Cerebellum (tissue), 4 donors: ENCODE measurements at places on chromosomes 6 and 20.
A peak's percentile ranks its signal among the peaks of the same experiment; 100 is the strongest.

GRCh38 chr6:20238688-20239587 is 26.7 kb upstream of the MBOAT1 start:
- no peak for DNase-seq

DNA sequence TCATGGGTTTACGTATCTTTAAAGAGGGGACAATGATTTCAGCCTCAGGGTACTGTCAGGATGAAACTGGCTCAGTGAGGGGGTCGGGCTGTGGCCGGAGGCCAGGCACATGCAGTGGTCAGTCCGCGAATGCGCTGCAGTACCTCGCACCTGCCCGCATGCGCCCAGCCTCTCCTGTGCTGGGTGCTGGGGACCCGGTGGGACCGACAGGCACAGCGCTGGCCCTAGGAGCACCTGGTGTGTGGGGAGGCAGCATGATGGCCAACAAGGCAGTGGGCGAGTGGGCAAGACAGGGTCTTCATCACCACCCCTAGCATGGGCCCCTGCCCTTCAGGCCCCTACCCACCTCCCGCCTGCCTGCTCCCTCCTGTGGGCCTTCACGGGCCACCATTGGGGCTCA is 970 bp upstream of the CABLES2 start:
- no peak for DNase-seq

GRCh38 chr6:30612687-30613248 is 4.3 kb downstream of the PPP1R10 start:
- DNase-seq = no peak

DNA sequence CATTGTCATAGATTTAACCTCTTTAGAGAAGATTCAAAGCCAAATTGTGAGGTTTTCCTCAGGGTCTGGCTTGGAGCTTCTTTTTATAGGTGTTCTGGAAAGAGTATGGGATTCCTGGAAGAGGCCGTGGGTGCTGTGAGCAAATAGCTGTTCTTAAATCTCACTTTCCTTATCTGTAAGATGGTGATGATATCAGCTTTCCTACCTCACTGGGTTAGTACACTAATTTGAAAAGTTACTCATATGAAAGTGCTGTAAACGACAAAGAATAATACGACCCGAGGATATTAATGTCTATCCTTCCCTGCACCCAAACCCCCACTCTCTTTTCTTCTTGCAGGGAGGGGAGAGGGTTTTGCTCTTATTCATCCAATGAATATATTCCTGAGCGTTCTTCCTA is 116.9 kb upstream of the ENPP5 start:
- no peak for DNase-seq

DNA sequence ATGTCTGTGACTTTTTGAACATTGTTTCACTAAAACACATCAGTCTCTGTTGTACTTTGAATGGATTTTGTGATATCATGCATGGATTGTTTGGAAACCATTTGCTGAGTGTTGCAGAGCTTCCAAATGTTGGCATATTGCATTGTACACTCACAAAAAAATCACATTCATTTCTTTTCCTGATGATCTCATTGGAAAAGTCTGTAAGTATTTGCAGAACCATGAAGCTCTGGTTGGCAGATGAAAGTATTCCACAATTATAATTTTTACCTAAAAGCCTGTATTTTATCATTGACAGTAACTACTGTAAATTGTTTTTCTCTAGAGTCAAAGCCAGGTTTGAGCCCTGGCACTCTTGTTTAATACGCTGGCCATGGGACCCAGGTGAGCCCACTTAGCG is 42.1 kb downstream of the VAPB start:
- DNase-seq = no peak

- no peak for DNase-seq
These were observed 11.2 kb downstream of the PPP1R14C start for GRCh38 chr6:150153905-150154492.

DNA sequence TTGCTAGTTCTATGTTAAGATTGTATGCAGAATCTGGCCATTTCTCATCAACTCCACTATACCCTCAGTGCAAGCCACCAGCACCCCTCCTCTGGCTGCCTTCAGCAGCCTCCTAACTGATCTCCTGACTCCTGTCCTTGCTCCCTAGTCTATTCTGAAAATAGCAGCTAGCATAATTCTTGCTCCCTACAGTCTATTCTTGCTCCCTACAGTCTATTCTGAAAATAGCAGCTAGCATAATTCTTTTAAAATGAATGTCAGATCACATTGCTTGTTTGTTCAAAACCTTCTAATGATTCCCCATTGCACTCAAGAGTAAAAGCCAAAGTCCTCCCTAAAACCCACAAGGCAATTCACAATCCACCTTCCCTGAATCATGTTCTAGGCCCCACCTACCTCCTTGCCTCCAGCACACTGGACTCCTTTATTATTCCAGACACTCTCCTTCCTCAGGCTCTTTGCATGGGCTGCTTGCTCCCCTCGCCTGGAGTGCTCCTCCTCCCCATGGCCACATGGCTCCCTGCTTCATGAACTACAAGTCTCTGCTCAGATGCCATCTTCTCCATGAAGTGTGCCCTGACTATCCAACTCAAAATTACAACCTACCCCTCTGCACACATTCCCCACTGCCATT is 164.2 kb upstream of the TNFAIP3 start:
- DNase-seq = no peak

GRCh38 chr6:136566851-136567250 is 16.6 kb upstream of the MAP7 start:
- DNase-seq = no peak

- no peak for DNase-seq
These were observed 449.6 kb downstream of the C6orf118 start for GRCh38 chr6:164859816-164860215.

GRCh38 chr6:14146506-14147096 is 29.0 kb downstream of the CD83 start:
- DNase-seq = no peak

GRCh38 chr20:2176946-2177345 is 75.3 kb downstream of the STK35 start:
- no peak for DNase-seq

DNA sequence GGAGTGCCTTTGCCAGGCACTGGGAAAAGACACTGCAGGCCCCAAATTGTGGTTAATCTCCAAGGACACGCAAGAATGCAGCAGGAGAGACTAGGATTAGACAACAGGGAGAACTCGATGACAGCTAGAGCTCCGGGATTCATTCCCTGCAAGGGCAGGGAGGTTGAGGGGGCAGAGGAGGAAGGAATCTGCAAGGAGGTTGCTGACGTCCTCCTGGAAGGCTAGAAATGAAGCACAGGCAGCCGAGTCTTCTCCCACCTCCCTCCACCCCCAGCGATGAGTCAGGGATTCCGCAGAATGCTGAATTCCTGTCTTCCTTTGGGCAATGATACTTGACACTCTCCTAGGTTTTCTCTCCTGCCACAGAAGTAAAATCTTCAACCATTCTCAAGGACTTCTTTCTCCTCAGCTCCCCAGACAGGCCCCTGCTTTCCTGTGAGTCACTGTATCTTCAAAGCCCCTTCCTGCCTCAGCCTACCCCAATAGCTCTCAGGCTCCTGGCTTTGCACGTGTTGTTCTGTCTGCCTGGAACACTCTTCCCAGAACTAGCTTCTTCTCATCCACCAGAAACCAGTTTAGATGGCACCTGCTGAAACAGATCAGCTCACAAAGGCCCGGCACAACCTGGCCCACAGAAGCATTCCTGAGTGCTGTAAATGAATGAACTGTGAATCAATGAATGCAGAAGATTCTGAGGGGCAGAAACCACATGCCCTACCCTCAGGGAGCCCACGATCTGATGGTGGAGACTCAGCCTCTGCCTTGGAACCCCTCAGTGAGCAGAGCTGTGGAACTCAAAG is 85.6 kb downstream of the MRPL14 start:
- no peak for DNase-seq

- peak; percentile 66 for DNase-seq
These were observed 39.3 kb downstream of the BEND3 start for GRCh38 chr6:107075951-107076381.

DNA sequence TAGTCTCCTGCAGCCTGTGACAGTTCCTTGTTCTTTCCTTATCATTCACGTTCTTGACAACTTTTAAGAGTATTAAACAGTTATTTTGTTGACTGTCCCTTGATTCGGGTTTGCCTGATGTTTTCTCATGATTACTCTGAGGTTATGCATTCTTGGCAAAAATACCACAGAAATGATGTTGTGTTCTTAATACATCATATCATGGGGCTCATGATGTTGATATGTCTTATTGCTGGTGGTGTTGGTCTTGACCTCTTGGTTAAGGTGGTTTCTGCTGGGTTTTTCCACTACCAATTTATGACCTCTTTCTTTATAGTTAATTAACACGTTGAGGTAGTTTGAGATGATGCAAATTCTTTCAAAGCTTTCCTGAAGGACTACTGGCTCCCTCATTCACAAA is 59.1 kb downstream of the ZHX3 start:
- no peak for DNase-seq

DNA sequence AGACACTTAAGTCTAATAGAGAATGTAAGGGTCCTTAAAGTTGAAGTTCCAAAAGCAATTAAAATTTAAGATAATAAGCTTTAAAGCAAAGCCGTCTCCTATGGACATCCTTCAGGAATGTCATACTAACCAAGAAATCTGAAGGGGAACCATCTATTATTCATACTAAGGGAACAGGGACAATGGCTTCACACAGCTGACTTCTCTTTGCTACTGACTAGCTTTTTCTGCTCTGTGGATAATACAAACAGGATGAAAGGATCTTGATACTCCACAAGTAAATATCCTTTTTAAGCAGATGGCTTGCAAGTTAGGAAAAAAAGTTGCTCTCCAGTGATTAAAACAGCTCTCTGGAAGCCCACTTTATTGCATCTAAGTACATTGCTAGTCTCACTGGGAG is 178.6 kb downstream of the BACH2 start:
- DNase-seq = no peak

DNA sequence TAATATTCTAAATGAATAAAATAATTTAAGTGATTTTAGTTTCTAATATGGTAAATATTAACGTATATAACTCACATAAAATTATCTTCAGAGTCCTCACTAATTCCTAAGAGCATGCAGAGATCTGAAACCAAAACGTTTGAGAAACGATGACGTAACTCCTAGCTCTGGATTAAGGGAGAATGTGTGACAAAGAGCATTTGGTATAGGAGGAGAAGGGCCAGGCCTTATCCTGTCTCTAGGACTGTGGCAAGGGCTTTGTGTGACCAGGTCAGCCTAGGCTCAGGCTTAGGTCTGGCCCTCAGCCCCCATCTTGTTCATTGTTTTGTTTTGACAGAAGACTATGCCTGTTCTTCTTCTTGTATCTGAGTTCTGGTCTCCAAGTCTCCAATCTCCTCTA is 19.2 kb upstream of the POLR1H start:
- DNase-seq = no peak

GRCh38 chr6:29146179-29146578 is 24.5 kb upstream of the OR2J2 start:
- DNase-seq = no peak

- DNase-seq = no peak
These were observed 77.9 kb downstream of the TNFAIP3 start for GRCh38 chr6:137944793-137945498.

DNA sequence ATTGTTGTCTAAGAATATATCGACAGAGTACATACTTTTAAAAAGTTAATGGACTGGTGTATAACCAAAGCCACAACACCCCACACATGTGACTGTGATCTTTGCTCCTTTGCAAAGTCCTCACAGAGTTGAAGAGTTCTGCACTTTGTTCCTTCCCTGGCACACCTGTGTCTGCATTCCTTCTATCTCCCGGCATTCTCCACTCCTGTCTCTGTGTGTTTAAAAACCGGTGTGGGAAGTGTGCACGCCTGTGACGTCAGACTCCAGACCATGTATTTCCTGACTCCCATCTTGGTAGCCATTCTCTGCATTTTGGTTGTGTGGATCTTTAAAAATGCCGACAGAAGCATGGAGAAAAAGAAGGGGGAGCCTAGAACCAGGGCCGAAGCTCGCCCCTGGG is at the start of gene IYD:
Gene IYD (plus strand): TSS at position 251 of the 400 bp plus-strand sequence. CDS start 20 bp downstream, at position 271.
- no peak for DNase-seq

GRCh38 chr6:36852481-36853147 is 13.4 kb upstream of the CPNE5 start:
- DNase-seq = no peak

- DNase-seq = no peak
These were observed 959.0 kb upstream of the FLRT3 start for GRCh38 chr20:15296422-15296821.

- no peak for DNase-seq
These were observed 6.0 kb downstream of the TCF21 start for GRCh38 chr6:133894795-133895358.

DNA sequence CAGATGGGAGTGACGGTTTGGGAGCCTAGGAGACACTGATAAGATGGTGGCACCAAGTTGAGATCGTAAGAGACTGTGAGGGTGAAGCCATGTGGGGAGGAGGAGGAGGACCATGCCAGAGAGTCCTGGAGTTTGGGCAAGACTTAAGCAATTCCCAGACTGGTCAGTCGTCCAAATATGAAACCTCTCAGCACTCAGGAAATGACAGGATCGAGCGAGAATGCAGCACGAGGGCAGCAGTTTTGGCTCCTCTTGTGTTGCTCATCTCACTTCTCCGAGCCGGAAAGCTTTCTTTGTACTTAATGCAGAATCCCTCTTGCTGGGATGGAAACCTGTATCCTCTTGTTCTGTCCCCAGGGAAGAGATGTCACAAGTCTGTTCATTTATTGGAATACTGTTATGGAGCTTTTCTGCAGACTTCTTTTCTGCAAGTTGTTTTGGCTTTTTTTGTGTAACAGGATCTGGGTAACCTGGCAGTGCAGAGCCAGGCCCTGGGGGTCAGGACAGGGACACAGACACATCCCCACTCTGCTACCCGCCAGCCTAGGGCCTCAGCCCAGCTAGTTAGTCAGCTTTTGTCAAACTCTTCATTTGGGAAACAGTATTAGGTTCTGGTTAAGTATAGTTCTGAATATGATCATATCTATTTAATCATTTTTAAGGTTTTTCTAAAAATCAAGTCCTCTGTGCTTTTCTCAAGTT is 34.3 kb downstream of the FNDC1 start:
- DNase-seq = no peak

- DNase-seq = peak; percentile 14
These were observed 51.0 kb upstream of the ZFP64 start for GRCh38 chr20:52242237-52243230.

- DNase-seq = peak; percentile 56
These were observed 60.7 kb upstream of the FNDC1 start for GRCh38 chr6:159108426-159108985.

DNA sequence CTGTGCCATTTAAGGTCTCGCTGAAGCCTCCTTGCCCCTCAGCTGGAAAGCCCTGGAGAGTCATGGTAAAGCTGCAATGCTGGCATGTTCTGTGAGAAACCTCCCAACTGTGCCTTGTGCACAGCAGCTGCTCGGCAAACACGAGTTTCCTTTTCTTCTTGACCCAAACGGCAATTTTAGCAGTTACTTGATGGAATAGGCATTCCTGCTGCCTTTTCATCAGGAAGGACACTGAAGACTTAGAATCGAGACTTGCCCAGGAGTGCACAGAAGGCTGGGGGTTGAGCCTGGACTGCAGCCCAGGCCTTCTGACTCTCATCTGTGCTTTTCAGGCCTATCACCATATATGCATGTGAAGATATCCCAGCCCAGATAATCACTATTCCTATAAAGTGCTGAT is 28.7 kb upstream of the CLDN20 start:
- DNase-seq = no peak
